WTC11 (cell line): ENCODE measurements at places on chromosomes 11 and 22. TPM values are rescaled to one million over a fixed set of nuclear protein-coding genes. Genes with fewer than 3 reads are reported as not detected.

MRPL49 gene
- 51.3 to 55.9 TPM (median 53.3 TPM) in 3 replicates for total RNA-seq

LGALS12 gene
- total RNA-seq: 1.1 to 1.4 TPM (median 1.4 TPM) in 3 replicates

KCNK7 gene
- total RNA-seq: 1.4 to 2.1 TPM (median 2.0 TPM) in 3 replicates

MS4A6A gene
- total RNA-seq: 0.16 to 0.39 TPM in 2 of 3 replicates, not detected in the other

- peaks cover 10% of the 10 kb centered on the region for H3K4me1 ChIP-seq
- no peaks in the 10 kb centered on the region for H3K36me3 ChIP-seq
- DNase-seq: peak; percentile 47
- H3K27me3 ChIP-seq: peaks cover 9% of the 10 kb centered on the region; the same call in 1 of the 2 replicates
Observed at GRCh38 chr11:45182902-45183301, 36.5 kb downstream of the PRDM11 start.

VPREB3 gene
- total RNA-seq: 0.81 to 1.3 TPM (median 0.87 TPM) in 3 replicates

DNA sequence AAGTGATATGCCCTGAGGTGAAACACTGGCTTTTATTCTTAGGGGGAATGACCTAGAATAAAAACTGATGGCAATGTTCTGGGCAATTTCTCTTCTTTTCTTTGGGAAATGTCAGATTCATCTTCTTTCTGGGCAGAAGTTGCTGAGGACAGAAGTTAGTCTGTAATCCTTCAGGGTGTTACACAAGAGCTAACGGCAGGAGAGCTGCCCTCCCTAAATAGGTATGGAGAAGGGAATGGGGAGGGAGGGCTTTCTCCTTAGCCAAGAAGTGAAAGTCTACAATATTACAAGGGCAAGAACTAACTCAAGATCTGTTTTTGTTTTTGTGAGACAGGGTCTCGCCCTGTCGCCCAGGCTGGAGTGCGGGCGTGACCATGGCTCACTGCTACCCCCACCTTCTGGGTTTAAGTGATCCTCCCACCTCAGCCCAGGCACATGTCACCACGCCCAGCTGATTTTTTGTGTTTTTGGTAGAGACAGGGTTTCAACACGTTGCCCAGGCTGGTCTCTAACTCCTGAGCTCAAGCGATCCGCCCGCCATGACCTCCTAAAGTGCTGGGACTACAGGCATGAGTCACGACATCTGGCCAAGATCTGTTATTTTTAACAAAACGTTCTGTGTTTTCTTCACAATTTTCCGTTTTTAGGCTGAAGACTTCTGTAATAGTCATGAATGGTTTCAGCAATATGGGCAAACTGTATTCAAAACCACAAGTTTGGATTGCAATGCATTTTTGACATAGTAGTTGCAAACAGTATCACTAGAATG, 7.2 kb downstream of the PIWIL4 start:
- no peaks in the 10 kb centered on the region for H3K4me1 ChIP-seq
- H3K4me3 ChIP-seq: no peak overlapping the region
- H3K27ac ChIP-seq: no peak overlapping the region; the same call in 1 of the 2 replicates
- peaks cover 32% of the 10 kb centered on the region for H3K27me3 ChIP-seq
- no peak for DNase-seq
- no peaks in the 10 kb centered on the region for H3K36me3 ChIP-seq

PIWIL4 gene
- 0.33 to 0.66 TPM (median 0.62 TPM) in 3 replicates for total RNA-seq

DNA sequence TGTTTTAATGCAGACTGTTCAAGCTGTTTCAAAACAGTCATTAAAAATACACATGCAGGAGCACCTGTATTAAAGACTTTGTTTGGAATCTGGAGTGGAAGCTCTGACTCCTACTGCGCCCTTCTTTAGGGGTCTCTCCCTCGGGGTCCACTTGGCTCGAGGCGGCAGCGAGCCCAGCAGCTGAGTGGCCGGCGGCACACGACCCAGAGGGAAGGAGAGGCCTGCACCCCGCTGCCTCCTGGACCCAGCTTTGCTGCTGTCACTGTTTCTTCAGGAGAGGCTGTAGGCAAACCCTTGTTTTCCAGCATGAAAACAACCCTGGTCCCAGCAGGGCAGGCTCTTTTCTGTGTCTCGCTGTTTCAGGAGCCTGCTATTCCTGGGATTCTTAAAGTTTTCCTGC, 29.2 kb downstream of the MUC6 start:
- no peak overlapping the region for H3K4me3 ChIP-seq
- peaks cover 27% of the 10 kb centered on the region for H3K36me3 ChIP-seq
- no peaks in the 10 kb centered on the region for H3K27me3 ChIP-seq
- DNase-seq: no peak

DNA sequence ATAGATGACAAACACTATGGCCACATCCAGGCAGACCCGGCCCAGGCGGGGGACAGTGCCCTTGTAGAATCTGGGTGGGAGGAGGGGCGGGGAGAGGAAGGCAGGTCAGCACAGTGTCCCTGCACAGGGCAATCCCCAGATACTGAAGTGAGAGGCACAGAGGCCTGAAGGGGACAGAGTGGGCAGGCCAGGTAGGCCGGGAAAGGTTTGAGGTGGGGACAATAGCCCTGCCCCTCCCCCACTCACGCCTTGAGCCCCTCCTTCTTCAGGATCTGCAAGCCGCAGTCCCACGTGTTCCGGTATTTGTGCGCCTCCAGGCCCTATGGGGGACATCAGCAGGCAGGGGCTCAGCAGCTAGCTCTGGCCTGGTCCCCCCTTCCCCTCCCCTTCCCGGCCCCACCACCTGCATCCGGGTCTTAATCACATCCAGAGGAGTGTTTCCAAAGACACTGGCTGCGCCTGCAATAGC, 2.3 kb downstream of the SLC25A1 start:
- H3K27me3 ChIP-seq: no peaks in the 10 kb centered on the region; the same call in 1 of the 2 replicates
- H3K4me3 ChIP-seq: peak overlapping the region; percentile 74
- peak overlapping the region; percentile 84 for H3K27ac ChIP-seq
- H3K36me3 ChIP-seq: no peaks in the 10 kb centered on the region; the same call in 1 of the 2 replicates

- H3K36me3 ChIP-seq: peaks cover 67% of the 10 kb centered on the region
- H3K4me3 ChIP-seq: no peak overlapping the region
- no peak for DNase-seq
- H3K4me1 ChIP-seq: no peaks in the 10 kb centered on the region
- peak overlapping the region; percentile 37 for H3K27ac ChIP-seq
Observed at GRCh38 chr22:41642331-41643110, 21.4 kb downstream of the XRCC6 start.

DNA sequence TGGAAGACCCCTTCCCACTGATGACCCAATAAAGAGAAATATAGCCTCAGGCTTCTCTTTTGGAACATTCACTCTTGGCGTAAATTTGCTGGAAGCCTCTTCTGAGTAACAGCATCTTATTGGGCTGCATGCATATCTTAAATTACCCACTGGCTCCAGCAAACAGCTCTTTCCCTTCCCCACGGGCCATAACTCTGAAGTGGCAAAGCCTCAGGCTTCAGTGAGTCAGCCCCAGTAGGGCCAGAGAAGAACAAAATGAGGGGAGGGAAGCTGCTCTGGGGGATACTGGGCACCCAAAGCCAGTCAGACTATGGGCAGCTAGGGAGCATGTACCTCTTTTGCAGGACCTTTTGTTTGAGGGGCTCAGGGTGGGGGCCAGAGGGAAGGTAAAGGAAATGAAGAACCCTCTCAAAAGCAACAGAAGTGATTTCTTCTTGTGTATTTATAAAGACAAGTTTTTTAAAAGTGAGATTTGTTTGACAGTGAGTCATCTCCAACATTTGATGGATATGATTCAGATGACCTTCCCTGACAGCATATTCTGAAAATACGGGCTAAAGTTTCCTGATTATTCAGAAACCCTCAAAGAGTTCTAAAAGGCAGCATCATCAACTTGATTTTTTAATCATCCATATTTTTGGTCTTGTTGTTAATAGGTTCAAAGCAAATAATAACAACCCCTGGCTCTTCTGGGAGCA, 203.4 kb downstream of the KIF18A start:
- DNase-seq: no peak
- H3K27me3 ChIP-seq: no peaks in the 10 kb centered on the region; the same call in 1 of the 2 replicates
- H3K36me3 ChIP-seq: no peaks in the 10 kb centered on the region
- no peak overlapping the region for H3K4me3 ChIP-seq

DNA sequence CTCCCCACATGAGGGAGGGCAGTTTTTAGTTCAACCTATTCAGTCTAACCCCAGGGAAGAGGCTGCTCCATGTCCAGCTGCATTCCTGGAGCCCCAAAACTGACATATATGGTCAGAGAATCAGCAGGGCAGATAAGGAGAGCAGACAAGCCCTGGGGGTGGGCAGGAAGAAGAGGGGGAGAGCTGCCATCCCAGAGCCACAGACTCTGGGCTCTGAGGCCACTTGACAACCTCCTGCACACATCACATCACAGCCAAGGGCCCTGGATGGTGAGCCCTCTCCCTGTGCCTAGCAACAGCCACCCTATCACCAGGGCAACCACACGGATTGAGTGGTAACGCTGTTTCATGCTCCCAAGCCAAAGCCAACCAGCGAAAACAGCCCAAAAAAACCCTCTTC, 3.1 kb downstream of the ARHGAP1 start:
- peaks cover 8% of the 10 kb centered on the region for H3K36me3 ChIP-seq
- peaks cover 11% of the 10 kb centered on the region for H3K4me1 ChIP-seq
- no peak for DNase-seq
- no peaks in the 10 kb centered on the region for H3K27me3 ChIP-seq

DNA sequence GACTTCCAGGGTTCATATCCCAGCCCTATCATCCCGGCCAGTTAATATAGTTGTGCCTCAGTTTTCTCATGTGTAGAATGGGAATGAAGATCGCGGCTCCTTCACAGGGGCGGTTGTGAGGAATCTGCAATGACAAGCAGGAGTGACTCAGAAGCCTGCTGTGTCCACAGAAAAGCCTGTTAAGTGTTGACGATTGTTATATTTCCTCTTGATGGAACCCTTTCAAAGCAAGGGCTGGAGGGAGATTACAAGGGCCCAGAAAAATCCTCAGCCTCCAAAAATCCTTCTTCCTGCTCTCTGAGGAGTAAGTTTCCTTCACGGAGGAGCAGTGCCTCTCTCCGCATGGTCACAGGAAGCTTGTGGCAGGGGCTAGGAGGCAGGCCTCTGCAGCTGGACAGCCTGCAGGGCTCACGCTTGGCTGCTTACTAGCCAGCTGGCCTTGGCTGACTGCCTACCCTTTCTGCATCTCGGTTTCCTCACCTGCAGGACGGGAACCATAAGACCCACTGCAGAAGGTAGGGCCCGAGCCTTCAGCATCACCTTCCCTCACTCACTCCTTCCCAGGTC, 63.4 kb downstream of the CACNG2 start:
- no peak for DNase-seq
- no peak overlapping the region for H3K27ac ChIP-seq
- peaks cover 13% of the 10 kb centered on the region for H3K4me1 ChIP-seq
- H3K27me3 ChIP-seq: peaks cover 4% of the 10 kb centered on the region; the same call in 1 of the 2 replicates
- H3K36me3 ChIP-seq: no peaks in the 10 kb centered on the region

DNA sequence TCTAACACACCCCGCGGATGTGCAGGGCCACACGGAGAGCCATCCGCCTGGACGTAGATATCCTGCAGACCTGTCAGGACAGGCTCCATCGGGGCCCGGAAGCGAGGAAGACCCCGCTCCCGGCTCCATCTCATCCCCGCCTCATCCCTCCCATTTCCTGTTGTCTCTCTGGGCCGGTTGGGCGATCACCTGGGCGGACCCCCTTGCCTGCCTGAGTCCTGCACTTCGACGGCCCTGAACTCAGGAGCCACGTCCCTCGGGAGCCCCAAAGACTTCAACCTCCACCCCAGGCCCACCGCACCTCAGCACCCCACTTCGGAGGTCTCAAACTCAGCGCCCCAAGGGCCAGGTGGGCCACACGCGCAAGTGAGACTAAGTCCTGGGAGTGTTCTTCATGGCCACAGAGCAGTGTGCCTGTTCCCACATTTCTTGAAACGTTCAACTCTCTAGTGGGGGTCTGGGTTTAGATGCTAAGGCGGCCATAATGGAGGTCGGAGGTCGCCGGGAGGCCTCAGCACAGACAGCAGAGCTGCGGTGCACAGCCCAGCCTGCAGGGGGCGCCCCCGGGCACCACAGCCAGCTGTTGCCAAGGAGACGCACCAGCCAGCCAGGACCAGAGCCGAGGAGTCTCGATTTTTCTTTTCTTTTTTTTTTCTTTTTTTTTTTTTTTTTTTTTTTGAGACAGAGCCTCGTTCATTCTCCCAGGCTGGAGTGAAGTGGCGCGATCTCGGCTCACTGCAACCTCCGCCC, 26.0 kb upstream of the FADD start:
- H3K27ac ChIP-seq: no peak overlapping the region
- H3K27me3 ChIP-seq: no peaks in the 10 kb centered on the region
- DNase-seq: peak; percentile 90
- H3K36me3 ChIP-seq: no peaks in the 10 kb centered on the region
- H3K4me3 ChIP-seq: no peak overlapping the region

DNA sequence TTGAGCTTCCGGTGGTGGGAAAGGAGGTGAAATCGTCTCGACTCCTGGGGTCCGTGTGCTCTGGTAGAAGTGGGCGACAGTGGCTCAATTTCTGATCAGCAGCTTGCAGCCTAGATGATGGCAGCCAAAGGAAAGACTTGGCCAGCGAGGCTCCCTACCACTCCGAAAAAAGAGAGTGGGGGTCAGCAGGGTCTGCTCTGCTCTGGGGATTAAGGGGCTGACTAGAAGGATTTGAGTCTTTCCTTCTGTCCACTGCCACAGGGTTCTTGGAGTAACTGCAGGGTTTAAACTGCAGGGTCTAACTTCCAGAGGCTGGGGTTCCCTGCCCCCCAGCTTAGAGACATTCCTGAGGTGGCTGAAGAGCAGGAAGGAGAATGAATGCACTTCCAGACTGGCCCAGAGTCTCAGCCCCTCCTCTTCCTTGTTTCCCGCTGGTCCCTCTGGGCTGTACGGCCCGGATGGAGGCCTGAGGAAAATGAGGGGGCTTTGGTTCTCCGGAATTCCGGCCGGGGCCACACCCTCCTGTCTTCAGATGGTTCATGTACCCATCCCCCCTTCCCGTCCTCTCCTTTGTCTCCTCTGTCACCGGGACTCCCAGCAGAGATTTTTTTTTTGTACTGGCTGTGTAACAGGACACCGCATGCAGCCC, 907 bp downstream of the SERPINH1 start:
- peak; percentile 83 for DNase-seq
- peaks cover 21% of the 10 kb centered on the region for H3K36me3 ChIP-seq
- peak overlapping the region; percentile 99 for H3K27ac ChIP-seq
- H3K4me3 ChIP-seq: peak overlapping the region; percentile 96
- H3K27me3 ChIP-seq: no peaks in the 10 kb centered on the region

DNA sequence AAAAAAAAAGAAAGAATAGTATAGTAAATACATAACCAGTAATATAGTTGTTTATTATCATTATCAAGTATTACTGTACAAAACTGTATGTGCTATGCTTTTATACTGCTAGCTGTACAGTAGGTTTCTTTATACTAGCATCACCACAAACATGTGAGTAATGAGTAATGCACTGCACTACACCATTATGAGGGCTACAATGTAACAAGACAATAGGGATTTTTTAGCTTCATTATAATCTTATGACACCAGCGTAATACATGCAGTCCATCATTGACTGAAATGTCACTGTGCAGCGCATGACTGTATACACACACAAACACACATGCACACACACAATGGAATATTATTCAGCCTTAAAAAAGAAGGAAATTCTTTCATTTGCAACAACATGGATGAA, 111.5 kb upstream of the ZBED5 start:
- DNase-seq: no peak
- peaks cover 9% of the 10 kb centered on the region for H3K27me3 ChIP-seq

- H3K4me3 ChIP-seq: no peak overlapping the region
- no peaks in the 10 kb centered on the region for H3K36me3 ChIP-seq
- H3K4me1 ChIP-seq: 0 out of 2 replicates have a peak, but pooled peaks cover 3% of the 10 kb centered on the region
- H3K27me3 ChIP-seq: peaks cover 23% of the 10 kb centered on the region
Observed at GRCh38 chr11:63802637-63803414, 10.4 kb upstream of the SPINDOC start.

GRCh38 chr11:8059571-8060011, 21.4 kb upstream of the TUB start:
- no peak overlapping the region for H3K27ac ChIP-seq
- peaks cover 14% of the 10 kb centered on the region for H3K4me1 ChIP-seq
- no peaks in the 10 kb centered on the region for H3K27me3 ChIP-seq
- DNase-seq: no peak
- no peak overlapping the region for H3K4me3 ChIP-seq

- H3K36me3 ChIP-seq: no peaks in the 10 kb centered on the region
- no peaks in the 10 kb centered on the region for H3K27me3 ChIP-seq
- no peak overlapping the region for H3K27ac ChIP-seq
- H3K4me1 ChIP-seq: peaks cover 7% of the 10 kb centered on the region
Observed at GRCh38 chr11:127118811-127119210, 118.2 kb upstream of the KIRREL3 start.
